NCI-H510A (cell line): ENCODE measurements at places on chromosomes 2 and 18.

GRCh38 chr2:54370405-54371104 is 85.6 kb upstream of the SPTBN1 start:
- no peak for DNase-seq

DNA sequence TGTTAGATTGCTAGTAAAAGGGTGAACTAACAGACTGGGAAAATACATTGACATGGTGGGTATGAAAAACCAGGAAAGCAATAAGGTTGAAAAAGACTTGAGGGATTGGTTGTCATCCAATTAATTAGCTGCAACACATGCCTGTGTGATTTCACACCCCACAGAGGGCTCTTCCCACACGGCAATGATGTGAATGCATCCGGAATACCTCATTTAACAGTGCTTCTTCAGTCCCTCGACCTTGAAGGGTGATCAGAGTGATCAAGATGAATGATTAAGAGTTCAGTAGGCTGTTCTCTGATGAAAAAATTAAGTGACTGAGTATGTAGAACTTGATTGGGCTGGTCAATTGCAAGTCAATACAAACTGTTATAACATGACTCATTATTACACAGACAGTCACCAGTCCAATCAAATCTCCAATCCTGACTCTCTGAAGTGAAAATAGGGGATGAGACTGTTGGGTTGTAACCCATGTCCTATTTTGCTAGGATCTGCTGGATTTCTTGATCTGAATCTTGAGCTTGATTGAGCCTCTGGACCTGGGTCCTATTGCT is 924.9 kb upstream of the FAM98A start:
- no peak for DNase-seq

- DNase-seq, result no peak
These were observed 68.8 kb downstream of the EMX1 start for GRCh38 chr2:72985891-72986683.

DNA sequence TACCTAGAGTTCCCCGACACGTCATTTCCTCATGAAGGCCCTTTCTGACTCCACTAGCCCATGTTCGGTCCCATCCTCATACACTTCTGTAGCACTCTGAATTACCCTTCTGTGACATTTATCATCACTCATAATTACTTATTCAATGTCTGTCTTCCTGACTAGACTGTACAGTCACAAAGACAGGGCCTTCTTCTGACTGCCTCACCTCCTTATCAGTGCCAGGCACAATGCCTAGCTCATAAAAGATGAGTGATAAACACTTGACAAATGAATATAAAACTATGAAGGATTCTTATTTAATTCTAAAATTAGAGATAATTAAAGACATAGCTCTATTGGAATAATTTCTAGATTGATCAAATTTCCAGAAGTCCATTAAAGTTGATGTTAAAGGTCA is 1.4 kb upstream of the UBXN4 start:
- no peak for DNase-seq

GRCh38 chr2:69154106-69154505 is 141.1 kb downstream of the ANTXR1 start:
- DNase-seq, result no peak

DNA sequence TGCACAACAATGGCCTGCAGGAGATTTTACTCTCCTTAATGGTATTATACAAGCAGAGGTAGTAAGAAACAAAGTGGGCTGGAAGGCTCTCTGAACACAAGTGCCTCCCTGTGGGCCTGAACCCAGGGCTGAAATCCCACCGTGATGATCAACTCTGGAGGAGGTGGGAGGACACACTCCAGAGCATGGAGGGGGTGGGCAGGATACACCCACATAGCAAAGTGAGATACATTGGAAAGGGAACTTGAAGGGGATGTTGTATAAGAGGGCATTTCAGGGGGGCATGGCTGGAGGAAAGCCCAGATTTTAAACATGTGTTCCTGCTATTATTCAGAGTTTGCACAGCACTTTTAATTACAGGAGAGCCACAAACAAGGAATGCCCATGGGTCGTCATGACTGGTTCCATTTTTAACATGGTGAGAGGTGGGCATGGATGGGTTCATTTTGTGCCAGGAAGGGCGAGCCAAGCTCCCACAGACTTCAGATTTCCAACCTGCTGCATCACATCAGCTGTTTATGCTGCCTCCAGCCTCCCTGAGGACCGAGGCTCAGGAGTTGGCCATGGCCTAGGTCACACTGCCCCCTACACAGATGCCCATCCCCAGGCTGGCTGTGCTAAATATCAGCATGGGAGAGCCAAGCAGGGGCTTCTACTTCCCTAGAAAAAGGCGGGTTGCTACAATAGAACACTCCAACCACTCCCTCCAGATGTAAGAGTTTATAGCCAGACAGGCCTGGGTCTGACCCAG is 416.2 kb upstream of the ID2 start:
- DNase-seq, result no peak

DNA sequence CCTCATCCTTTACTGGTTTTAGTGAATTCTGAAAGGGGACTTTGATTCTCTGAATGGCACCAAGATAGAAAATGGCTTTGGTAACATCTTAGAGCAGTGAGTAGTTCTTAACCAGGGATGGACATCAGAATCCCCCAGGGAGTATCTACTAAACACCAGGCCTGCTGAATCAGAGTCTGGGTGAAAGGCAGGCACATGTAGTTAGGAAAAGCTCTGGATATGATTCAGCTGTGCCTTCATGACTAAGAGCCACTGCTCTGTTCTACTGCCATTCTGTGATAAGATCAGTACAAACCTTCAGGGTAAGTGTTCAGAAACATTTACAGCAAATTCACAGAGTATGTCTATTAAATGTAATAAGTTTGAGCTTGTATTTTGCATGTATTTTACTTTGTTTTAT is 46.2 kb upstream of the B3GNT2 start:
- DNase-seq, result no peak

DNA sequence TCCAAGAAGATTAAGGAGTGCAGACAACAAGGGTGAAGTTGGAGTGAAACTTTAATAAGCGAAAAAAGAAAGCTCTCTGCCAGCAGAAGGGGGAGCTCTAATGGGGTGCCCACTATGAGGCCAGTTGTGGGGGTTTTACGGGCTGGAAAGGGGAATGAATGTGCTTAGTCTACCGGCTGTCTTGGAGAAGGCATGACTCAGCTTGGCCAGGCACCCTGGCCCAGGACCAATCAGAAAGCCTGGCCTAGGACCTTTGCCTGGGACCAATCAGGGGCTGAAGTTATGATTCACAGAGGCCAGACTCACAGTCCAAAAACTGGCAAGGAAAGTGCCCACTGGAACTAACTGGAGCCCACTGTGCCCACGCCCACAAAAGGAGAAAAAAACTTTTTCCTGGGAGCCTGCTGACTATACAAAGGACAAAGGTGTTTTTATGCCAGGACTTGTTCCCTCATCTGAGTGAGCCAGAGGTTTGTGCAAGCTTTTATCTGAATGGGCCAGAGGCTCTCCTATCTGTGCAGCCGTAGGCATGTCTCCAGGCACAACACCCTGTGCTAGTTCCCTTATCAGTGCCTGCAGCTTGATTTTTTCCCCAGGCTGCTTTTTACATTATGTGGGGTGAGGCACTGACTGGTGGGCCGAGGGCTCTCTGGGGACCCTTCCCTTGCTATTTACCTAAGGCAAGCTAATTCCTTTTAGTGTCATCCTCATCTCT is 18.6 kb downstream of the CMPK2 start:
- no peak for DNase-seq

DNA sequence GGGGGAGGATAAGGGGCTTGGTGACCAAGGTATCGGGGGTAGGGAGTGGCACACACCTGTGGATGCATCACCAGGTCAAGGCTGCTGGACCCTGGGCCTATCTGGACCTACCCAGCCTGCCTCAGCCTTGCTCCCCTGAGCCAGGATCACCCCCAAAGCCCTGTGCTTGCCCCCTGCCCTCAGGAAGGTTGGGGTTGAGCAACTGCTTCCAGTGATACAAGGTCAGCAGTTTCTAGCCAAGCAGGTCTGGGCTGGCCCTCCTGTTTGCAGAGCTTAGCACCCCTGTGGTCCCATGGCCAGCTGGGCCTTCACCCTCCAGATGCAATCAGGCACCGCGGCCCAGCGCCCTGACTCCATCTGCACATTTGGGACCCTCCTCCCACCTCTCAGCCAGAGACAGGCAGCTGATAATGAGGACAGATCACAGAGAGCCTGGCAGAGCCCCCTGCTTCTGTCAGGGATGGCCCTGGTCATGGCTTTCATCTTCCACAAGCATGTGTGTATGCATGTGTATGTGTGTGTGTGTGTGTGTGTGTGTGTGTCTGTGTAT is 154.6 kb downstream of the TFCP2L1 start:
- peak; percentile 16 for DNase-seq

GRCh38 chr2:42722320-42723190 is 41.4 kb downstream of the OXER1 start:
- peak; percentile 5 for DNase-seq

DNA sequence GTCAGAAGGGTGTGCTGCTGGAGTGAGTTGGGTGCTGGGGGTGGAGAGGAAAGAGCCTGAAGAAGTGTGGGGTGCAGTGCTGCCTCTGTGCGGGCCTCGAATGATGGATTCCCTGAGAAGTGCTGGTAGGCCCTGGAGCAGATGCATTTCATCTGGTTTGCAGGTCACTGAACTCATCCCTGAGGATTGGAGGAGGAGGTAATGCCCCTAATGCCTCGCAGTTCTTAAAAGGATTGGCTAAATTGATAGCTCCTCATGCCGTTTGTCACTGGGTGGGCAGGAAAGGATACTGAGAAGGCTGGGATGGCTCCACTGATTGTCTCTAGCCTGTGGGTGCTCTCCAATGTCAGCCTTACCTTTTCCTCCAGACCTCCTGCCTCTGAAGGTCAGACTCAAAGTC is 74.1 kb downstream of the CTIF start:
- DNase-seq, result no peak
